Smooth muscle cell of the brain vasculature (primary cell): ENCODE measurements at places on chromosomes 2 and 18.

- DNase-seq = no peak
These were observed 573 bp downstream of the KDSR start for GRCh38 chr18:63366213-63367052.

DNA sequence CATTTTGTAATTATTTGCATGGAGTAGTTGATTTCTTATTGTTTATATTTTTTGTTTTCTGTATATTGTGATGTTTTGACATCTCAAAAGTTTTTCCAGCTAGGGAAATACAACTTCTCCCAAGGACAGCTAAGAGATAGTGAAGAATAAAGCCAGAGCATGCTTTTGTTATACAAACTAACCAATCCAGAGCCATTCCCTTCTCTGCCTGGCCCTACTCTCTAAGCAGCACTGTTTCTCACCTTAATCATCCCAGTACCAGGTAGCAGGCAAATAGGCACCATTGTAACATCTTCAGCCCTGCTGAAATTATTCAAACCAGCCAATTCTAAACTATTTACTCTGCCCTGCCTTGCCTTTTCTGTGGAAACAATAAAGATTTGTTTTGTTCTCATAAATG is 1063.4 kb upstream of the CHAC2 start:
- DNase-seq = no peak

- no peak for DNase-seq
These were observed 11.5 kb downstream of the SPEG start for GRCh38 chr2:219446101-219446504.

GRCh38 chr2:199812493-199812892 is 38.5 kb downstream of the FTCDNL1 start:
- no peak for DNase-seq

DNA sequence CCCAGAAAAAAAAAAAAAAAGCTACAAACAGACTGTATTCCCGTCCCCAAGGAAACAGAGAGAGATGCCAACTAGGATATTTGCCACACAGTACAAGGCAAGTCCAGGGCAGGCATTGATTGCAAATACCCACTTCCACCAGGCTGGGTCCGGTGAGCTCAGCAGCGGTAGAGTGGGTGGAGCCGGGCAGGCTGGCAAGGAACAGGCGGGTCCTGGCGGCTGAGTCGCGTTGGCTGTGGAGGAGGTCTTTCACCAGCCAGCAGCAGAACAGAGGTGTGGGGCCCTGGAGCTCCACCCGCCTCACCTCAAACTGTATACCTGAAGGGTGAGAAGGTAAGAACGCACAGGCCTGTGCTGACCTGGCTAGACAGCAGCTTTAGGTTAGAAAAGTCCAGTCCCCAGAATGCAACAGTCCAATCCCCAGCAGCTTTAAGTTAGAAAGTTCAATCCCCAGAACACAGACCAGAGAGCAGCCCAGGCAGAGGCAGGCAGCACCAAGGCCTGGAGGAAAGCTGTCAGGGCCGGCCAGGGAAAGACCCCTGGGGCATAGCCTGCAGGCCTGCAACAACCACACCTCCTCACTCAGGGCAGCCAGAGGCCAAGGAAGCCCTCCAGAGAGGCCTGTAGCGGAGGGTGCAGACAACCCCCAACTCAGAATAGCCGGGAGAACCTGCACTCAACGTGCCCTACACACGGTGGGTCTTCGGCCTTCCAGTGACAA is 21.9 kb upstream of the MTERF4 start:
- DNase-seq = no peak

DNA sequence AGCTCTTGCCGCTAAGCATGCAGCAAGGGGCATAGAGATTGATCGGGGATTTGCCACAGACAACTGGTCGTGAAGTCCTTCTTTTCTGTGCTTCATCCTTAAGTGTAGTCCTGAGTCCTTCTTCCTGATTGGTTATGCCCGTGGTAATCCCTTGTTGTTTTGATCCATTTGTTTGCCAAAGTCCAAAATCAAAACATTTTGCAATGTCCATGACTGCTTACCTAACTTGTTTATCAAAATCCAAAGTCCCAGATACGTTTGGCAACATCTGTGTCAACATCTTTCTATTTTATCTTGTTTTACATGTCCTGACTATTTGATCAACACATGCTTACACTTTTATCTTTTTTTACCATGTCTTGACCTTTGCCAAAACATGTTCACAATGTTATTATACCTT is 229.0 kb upstream of the ZNF804A start:
- no peak for DNase-seq

- DNase-seq = no peak
These were observed 15.0 kb downstream of the GPR45 start for GRCh38 chr2:105256431-105257047.

DNA sequence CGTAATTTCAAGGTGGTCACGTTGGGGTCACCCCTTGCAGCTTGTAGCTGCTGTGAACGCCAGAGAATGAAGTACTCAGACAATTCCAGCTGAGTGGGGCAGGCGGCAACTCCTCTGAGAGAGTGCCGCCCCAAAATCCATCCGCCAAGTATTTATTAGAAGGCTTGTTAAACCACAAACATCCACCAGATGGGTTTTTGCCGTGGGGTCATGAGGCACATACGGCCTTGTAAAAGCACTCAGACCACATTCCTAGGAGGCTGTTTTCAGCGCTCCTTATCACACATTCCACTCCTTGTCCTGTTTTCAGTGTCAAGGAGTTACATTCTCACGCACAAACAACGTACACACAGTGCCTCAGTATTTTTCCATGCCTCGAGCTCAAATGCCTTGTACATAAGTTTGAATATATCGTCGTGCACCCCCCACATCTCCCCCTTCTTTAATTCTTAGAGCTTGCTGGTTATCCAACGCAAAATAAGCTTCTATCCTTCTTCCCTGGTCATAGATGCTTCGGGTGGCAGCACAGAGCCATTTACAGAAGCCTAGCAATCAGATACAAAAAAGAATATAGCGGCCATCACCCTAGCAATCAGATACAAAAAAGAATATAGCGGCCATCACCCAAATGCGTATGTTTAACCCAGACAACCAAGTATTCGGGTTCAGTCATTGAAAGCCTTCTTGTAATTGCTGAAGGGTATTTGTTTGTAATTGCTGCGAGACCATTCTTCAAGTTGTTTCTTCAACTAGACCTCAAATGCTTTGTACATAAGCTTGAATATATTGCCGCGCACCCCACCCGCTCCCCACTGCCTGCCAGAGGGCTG is 7.3 kb downstream of the ALPP start:
- DNase-seq = no peak

GRCh38 chr18:54222922-54223567 is 1.4 kb downstream of the MBD2 start:
- DNase-seq = no peak
